Hippocampal formation (tissue), 2 donors: ENCODE measurements at places on chromosomes 3 and 15.

DNA sequence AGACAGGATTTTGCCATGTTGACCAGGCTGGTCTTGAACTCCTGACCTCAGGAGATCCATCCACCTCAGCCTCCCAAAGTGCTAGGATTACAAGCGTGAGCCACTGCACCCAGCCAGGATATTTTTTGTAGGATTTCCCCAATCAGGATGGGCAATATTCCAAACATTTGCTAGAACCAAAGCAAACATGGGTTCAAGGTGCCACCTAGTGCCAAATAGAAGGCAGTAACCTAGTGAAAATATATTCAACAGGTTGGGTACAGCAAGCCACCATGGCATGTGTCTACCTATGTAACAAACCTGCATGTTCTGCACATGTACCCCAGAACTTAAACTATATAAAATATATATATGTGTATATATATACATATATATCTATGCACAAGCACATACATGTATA lies 185.9 kb upstream of the CADM2 start:
- no peak for DNase-seq

- DNase-seq, result peak; percentile 69
Observed at GRCh38 chr3:113736548-113737089, 9.4 kb downstream of the NAA50 start.

DNA sequence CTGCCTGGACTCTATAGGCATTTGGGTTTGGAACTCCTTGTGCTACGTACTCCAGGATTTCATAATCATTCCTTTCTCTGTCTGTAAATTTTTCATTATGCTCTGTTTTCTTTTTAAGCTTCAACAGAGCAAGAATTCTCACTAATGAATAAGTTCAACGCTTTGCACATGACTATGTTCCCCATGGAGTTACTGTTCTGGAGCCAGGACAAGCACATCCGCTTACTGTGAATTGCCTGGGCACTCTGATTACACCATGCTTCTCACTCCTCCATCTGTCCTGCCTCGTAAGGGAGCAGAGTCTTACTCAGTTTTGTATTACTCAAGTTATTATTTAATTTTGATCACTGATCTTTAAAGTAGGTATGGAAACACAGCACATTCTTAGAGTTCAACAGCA lies 472.7 kb downstream of the RAP2B start:
- no peak for DNase-seq

DNA sequence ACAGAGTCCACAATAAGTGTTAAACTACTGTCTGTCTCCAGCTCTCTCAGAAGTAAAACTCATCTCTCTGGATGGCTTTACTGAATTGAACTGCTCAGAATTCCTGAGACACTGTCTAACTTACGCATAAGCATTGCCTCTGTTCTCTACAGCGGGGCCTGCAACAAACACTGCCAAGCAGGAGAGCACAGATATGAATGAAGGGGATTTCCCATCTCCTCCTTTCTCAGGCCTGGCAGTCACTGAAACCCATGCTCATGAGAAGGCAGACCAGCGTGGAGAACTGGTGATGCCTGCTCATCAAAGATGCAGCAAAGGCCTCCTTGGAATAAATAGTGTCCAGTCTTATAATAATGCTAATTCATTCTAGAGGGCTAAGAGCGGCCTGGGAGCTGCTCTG lies 10.3 kb downstream of the RASGRP1 start:
- no peak for DNase-seq

GRCh38 chr3:9110316-9110715 lies 139.1 kb downstream of the SRGAP3 start:
- DNase-seq, result no peak
